ENCODE measurements at places on chromosomes 11 and 22.

DNA sequence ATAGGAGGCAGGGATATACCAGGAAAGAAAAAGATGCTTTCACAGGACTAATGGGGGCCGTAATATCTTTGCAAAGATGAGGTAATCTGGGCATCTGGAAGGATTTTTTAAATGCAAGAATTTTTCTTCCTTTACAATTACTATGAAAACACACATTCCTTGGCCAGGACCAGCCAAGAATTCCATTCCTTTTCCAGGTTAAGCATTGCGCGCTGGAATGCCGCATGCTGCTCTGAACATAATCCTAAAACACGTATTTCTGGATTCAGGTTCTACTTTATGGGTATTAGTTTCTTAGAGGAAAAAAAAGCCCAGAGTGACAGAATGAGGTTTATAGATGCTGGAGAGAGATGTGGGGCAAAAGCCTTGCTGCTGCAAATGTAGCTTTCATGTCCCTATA, 99.4 kb upstream of the SORL1-AS1 start:
- DNase-seq: no peak

- no peak for DNase-seq
Measured at GRCh38 chr11:22304337-22304961, 33.7 kb upstream of the SLC17A6 start.

- no peak for DNase-seq
Measured at GRCh38 chr11:122309262-122309925, 193.4 kb upstream of the BLID start.

DNA sequence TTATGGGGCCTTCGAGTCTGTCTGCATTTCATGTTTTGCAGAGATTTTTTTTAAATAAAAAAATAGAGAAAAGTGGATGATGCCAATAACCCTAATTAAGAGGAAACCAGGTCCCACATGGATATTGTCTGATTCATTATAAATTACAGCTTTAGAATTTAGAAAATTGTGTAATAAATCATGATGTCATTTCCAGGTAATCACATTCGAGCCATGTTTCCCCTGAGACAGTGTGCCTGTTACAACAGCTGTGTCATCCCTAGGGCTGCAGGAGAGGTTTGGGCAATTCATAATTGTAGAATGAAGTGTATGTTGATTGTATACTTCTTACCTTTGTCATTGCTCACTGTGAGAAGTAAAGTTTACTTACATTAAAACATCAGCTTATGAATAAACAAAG, 38.3 kb downstream of the NCAM1 start:
- no peak for DNase-seq

DNA sequence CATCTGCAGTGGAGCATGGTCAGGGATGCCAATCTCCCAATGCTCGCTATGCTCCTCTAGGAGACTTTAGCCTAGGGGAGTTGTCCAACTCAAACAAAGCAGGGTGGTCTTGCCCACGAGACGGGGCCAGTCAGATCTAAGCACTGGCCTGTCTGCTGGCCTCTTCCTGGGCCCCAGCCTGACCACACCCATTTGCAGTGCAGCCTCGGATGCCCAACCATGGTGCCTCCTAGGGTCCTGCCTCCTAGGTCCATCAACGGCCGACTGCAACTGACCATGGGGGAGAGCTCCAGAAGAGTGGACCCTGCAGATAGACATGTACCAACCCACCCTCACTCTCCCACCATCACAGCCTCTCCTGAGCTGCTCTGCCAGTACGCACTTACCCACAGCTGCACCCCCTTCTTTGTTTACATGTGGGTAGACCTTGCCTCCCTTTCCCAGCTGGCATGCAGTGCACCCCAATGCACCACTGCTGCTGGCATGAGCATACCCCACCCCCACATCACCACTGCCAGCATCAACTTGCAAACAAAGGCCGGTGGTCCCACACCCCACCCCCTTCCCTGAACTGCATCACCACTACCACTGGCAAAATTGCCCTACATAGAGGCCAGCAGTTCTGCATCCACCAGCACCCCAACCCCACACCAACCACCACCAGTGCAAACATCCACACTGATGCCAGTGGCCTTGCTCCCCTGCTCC, 27.6 kb upstream of the ARL14EP start:
- no peak for DNase-seq

GRCh38 chr22:17085277-17086181, 729 bp downstream of the IL17RA start:
- DNase-seq: peak; percentile 14

- DNase-seq: no peak
Measured at GRCh38 chr22:22037740-22038139, 55.2 kb upstream of the TOP3B start.

DNA sequence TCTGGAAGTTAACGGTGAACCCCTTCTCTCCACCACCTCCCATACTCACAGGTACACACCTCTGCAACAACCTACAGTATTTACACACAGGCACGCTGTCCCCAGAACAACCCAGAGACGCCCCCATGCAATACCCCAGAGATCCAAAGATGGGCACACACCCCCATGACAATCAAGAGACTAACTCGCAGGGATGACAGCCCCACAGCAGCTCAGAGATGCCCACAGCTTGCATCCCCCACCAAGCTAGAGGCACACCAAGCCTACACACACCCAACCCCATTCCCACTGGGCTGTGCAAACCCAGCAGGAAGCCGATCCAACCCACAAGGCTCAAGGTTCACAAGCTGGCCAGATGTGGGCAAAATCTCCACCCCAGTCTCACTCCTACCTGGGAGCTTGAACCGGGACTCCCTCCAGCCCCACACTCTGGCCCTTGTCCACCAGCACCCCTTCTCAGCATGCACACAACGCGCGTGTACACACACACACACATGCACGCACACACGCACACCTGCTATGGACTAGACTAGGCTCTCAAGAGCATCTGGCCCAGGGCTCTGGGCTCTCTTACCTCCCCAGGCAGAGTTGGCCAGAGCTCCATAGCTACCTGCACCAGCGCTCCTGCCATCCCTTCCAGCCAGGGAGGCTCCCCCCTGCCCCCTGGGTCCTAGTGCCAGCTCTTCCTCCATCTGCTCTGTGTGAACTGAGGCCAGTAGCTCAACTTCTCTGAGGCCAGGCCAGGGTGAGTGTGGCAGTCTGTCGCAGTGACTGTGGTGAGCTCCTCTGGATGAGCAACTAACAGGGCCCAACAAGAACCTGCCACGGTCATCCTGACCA, 11.5 kb downstream of the STARD10 start:
- no peak for DNase-seq

DNA sequence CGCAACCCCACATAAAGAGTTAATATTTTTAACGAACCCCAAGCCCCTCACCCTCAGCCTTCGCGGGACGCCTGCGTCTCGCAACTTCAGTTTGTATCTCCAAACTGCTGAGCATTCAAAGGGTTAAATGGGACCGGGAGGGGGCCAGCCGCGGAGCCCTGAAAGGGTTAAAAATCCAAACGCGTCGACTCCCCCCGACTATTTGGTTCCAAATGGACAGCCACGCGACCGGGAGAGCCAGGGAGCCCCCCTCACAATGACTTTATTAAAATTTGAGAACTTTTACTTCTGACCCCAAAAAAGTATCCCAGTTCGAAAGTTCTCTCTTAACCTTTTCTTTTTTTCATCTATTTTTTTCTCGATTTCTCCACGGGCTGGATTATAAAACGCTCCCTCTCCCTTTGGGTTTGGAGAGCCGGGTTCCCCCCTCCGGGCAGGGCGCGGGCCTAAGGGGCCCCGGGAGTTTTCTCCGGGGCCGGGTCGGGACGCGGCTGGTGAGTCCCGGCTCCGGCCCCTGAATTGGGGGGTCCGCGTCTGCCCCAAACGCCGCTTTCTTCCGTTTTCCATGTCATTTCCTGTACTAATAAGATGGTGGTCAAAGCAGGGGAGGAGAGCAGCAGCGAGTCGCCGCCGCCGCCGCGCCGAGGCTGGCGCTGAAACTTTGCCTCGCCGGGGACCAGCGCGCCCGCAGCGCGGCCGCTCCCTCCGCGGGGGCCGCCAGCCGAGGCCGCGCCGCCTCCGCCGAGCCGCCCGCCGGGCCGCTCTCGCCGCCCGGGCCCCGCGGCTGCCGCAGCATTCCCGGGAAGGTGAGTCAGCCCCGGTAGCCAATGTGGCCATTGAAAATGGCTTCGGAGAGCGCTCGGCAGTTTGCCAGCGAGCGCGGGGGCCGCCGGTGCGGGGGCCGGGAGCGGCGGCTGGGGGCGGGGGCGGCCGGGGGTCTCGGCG, at the start of gene PRDM11:
TSS of gene PRDM11 (plus strand) at position 568 of the 945 bp plus-strand sequence. CDS start 35,128 bp downstream, outside the sequence.
- DNase-seq: peak; percentile 57

Measured in T-helper 2 cell treated with Interferon-gamma antibody and Interleukin-4, amounts not matched to agents 5 μg/mL and 100 μg/mL, for 36 hours (primary cell).